ENCODE measurements at places on chromosomes 7 and 10.

- peak; percentile 74 for DNase-seq
Measured at GRCh38 chr10:82811621-82812020, 936.6 kb downstream of the NRG3 start.

DNA sequence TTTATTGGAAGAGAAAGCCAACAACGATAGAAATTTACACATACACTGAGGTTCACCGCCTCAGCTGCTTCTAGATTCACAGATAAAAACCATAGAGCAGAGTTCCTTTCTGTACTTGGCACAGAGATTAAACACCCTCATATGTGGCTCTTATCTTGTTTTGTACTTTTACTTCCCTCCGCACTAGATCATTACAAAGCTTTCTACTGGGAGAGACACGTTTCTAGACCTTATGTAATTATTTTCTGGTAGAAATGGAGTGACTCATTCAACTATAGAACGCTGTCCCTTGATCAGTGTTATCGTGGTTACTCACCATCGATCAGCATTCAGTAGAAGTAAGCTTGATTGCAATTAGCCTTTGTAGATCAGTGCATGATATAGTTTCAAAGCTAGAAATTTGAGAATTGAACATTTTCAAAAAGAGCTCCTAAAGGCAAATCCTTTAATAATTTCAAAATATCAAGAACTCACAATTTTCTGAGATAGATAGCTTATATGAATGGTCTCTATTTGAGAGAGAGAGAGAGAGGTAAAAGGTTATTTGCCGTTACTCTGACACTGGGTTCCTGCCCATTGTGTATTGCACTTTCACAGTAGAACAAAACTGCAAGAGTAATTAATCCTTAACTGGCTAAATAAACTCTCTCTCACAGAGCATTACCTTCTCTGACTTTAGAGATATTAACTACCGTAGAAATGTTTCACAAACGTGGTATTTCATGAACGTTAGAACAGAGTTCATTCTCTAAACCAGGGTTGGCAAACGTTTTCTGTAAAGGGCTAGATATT is 26.1 kb upstream of the DNAJC1 start:
- DNase-seq, result no peak

DNA sequence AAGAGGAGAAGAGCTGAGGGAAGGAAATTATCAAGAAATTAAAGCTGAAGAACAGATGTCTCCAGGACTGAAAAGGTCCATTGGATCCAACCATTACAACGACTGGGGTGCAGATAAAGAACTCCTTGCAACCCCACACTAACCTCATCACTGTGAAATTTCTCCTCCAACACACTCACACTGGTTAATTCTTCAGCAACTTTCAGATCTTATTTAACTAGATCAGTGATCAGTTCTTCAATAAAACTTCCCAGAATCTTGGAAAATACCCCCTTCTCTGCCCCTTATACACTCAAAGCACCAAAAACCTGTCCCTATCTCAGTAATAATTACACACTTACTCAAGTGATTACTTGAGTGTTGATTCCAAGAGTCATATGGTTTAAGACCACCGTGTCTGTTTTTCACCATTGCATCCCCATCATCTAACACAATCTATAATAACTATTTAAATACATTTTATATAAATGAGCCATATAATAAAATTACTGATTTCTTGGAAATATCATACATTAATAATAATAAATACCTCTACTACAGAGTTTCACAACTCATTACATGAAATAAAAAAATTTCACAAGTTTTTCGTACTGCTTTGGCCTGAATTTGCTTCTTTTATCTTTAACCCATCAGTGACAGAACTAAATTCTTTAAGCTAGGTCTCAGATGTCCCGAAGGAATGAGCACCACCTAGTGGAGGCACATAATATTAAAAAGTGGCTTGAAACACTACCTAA is 123.7 kb downstream of the MPP7 start:
- DNase-seq, result no peak

- DNase-seq, result no peak
Measured at GRCh38 chr10:62459072-62459471, 84.9 kb downstream of the ZNF365 start.

- no peak for DNase-seq
Measured at GRCh38 chr7:32301427-32301826, 188.8 kb downstream of the LSM5 start.

GRCh38 chr7:1028044-1028770 is 16.1 kb upstream of the GPR146 start:
- DNase-seq, result peak; percentile 86

GRCh38 chr10:78868456-78868855 is 200.3 kb upstream of the ZMIZ1 start:
- no peak for DNase-seq

- peak; percentile 76 for DNase-seq
Measured at GRCh38 chr7:945556-946255, 8.8 kb downstream of the ADAP1 start.

DNA sequence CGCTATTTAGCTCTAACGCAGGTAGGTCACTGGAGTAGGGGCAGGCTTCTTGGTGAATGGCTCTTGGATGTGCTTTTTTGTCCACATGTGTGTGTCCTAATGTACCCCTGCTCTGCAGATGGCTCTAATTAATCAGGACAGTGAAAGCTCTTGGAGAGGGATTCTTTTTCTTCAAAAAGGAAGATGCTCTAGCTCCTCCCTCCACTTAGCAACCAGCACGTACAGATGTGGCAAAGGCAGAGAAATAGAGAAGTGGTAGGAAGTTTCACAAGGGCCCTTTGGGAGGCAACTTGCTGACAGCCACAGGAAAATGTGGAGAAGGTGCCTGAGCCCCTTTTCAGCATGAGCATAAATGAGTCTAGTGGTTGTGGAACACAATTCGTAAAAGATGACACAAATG is 221.7 kb downstream of the PLXNA4 start:
- DNase-seq, result no peak

- no peak for DNase-seq
Measured at GRCh38 chr10:119020627-119020946, 8.9 kb upstream of the NANOS1 start.

- DNase-seq, result no peak
Measured at GRCh38 chr10:51308116-51308515, 233.8 kb downstream of the PRKG1 start.

DNA sequence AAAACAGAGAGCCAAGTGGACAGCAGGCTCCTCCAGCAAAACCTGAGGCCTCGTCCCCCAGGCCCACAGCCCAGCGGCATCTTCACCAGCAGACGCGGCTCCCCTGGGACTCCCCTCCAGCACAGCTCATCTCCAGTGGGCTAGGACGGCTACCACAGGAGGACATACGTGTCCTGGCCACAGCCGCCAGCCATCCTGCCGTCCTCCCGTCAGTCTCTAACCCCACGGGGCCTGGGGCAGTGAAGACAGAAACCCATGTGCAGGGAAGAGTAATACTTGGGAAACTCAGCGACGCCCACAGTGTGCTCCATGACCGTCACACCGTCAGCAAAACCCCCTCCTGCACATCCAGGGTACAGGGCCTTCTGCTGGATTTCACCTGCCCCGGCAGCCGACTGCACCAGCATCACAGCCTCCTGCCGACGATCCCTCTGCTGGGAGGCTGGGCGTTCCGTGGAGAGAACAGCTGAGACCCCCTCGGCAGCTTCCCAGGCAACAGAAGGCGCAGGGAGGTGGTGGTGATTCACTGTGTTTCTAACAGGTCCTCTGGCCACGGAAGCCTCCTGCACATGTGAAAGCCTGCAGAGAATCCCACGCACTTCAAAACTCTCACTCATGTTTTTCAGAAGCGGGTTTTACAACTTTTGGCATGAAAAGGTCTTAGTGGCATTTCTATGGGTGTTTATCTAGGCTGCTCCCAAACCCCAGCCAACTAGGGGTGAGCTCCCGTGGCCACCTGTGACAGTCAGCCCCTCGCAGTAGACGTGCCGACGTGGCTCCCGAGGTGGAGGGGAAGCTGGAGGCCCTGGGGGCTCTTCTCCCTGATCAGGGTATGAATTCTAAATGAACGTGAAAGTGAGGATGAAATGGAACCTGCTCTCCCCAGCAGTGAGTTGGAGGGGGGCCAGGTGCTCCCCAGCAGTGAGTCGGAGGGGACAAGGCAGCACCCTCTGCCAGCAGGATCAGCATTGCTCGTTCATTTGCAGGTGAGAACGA is 513.5 kb downstream of the PTPRN2 start:
- DNase-seq, result no peak

DNA sequence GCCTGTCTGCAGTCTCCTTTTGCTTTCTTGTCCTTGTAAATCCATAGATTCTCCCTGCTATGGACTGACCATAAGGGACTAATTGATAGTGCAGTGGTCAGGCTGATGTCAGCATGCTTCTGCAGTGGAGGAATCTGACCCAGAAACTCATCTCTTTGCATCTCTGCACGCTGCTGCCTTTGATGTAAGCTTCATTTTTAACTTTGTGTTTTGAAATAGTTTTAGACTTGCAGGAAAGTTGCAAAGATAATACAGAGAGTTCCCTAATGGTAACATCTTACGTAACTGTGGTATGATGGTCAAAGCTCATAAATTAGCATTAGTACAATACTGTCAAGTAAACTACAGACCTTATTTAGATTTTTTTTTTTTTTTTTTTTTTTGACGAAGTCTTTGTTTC is 89.6 kb downstream of the GALNT17 start:
- DNase-seq, result no peak

DNA sequence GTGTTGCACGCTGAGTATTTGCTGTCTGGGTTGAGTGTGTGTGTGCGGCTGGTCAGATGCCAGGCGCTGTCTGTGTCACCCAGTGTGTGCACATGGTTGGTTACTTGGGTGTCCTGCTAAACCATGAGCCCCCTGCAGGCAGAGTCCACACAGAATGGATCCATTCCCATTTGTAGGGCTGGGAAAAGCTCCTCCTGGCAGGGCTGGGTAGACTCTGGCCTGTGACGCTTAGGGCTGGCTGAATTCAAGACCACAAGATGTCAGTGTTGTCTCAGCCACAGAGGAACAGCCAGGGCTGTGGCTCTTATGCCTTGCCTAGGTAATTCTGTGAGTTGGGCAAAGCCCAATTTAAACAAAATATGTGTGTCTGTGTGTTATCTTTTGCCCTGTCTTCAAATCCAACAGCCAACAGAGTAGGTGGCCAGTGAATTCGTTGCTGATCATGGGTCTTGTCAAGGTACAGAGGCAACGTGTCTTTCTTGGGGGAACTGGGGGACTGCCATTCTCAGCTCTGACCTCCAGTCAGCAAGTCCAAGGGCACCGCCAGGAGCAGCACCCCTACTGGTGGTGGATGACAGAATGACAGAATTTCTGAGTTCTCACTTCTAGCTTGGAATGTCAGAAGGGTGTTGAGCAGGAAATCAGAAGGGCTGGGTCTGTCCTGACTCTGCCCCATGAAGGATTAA is 285.1 kb downstream of the CCSER2 start:
- DNase-seq, result peak; percentile 75

GRCh38 chr10:118957443-118957825 is 72.1 kb upstream of the NANOS1 start:
- no peak for DNase-seq

- DNase-seq, result peak; percentile 46
Measured at GRCh38 chr10:58477122-58477521, 35.5 kb upstream of the BICC1 start.

DNA sequence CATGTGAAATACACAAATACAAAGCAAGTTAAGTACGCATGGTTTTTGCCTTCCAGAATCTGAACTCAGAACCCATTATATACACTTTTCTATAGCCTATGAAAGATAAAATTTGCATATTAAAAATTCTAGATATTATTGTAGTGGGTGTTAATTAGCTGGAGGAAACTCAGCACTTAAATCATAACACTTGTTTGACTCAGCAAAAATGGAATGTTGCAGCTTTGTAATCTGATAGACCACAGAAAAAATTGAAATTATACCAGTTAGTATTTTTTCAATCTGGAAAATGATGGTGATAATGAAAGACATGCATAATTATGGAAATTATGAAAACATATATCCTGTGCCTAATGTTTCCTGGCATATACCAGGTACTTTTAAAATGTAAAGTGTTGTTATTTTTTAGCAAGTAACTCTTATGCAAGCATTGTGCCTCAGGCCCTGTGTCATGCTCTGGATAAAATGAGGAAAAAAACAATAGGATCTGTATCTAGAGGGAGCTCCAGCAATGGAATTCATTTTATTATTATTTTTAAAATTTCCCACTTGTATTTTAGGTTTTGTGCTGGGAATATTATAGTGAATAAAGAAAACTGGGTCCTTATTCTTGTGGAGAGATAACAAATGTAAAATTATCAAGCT is 490.4 kb upstream of the SEMA3A start:
- no peak for DNase-seq

- DNase-seq, result no peak
Measured at GRCh38 chr10:10995120-10995519, 22.6 kb upstream of the CELF2 start.

GRCh38 chr10:50990568-50991455 is 83.5 kb upstream of the PRKG1 start:
- DNase-seq, result peak; percentile 34

GRCh38 chr7:158991824-158992621 is 135.7 kb downstream of the DYNC2I1 start:
- no peak for DNase-seq

DNA sequence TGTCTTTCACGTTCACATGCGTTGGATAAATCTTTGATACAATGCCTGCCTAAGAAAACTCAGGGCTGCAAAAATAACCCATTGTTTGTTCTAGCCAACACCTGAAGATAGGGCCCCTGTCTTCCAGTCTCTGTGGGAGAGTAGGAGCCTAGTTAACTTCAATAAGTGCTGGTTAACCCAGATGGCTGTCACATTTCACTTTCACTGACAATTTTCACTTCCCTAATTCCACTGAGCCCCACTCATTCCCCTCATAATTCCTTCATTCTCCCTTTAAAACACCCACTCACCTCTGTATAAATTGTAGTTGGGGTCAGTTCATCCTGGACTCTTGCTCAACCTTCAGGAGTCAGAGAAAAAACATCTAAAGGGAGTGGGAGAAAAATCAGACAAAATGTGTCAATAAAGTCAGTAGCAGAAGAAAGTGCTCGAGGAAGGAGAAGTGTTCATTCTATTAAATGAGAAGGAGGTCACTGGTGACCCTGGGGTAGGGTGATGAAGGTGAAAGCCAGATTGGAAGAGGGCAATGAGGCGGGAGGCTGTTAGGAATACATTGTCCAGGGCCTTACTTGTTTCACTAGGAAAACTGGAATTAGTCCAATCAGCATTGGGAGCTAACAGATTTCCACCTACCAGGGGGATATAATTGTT is 51.2 kb upstream of the ABI1 start:
- DNase-seq, result no peak

DNA sequence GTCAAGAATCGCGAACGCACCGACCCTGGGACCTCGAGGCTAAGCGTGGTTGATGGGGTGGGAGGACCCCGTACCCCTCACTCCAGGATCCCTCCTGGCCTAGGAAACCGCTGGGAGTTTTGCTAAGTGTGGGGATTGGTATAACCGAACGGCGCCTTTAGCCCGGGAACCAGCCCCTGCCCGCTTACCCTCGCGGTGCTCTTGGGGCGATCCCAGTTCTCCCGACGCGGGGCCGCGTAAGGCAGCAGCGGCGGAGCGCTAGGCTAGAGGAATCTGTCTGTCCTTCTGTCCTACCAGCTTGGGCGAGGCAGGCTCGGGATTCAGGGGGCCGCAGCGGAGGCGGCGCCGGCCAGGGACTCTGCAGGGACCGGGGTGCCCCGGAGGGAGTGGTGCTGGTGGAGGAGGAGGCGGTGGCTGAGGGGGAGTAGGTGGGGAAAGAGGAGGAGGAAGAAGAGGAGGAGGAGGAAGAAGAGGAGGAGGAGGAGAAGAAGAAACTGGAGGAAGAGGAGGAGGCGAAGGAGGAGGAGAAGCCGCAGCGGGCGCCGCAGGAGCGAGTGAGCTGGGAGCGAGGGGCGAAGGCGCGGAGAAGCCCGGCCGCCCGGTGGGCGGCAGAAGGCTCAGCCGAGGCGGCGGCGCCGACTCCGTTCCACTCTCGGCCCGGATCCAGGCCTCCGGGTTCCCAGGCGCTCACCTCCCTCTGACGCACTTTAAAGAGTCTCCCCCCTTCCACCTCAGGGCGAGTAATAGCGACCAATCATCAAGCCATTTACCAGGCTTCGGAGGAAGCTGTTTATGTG is 439 bp upstream of the EMX2 start:
- DNase-seq, result peak; percentile 86

Data from WTC11 (cell line).